ENCODE measurements at places on chromosomes 2 and 18.

GRCh38 chr18:48355276-48356115, 53.7 kb downstream of the ZBTB7C start:
- DNase-seq, result no peak

GRCh38 chr2:53970724-53971602, at the start of gene PSME4:
TSS of gene PSME4 (minus strand) at chr2:53970993. CDS start at chr2:53970784, 209 bp downstream.
- DNase-seq, result peak; percentile 92

GRCh38 chr2:27016801-27017325, 15.9 kb upstream of the TMEM214 start:
- peak; percentile 14 for DNase-seq

- DNase-seq, result no peak
Measured at GRCh38 chr2:104861351-104862057, 7.6 kb downstream of the POU3F3 start.

GRCh38 chr2:152710713-152711112, 6.5 kb downstream of the PRPF40A start:
- DNase-seq, result no peak

DNA sequence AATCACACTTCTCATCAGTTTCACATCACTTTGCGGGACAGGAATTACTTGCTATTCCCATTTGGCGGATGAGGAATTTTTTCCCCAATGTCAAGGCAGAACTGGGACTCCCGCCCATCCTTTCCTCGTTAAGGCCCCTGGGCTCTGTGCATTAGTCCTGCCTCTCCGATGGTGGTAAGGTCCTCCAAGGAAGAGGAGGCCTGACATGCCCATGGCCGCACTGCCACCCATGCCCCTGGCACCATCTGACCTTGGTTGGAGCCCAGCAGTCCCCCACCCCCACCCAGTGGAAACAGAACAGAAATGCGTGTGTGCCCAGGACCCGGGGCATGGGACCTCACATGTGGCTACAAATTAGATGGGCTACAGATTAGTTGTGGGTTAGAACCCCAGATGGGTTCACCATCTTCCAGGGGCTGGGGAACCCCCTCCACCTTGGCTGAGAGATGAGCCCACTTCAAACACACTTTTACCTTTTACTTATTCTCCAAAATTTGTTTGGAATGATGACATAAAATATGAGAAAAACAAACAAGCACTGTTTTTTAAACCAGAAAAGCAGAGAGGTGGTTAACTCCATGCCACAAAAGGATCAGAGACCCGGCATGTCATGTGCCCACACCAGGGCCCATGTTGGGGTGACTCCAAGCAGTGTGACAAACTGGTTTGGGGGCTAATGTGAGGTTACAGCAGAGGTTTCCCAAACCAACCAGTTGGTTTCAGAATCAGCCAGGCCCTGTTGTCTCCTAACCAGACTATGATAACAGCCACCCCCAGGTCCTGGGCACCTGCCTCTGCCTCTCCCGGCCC, 11.0 kb upstream of the DUSP2 start:
- DNase-seq, result no peak

DNA sequence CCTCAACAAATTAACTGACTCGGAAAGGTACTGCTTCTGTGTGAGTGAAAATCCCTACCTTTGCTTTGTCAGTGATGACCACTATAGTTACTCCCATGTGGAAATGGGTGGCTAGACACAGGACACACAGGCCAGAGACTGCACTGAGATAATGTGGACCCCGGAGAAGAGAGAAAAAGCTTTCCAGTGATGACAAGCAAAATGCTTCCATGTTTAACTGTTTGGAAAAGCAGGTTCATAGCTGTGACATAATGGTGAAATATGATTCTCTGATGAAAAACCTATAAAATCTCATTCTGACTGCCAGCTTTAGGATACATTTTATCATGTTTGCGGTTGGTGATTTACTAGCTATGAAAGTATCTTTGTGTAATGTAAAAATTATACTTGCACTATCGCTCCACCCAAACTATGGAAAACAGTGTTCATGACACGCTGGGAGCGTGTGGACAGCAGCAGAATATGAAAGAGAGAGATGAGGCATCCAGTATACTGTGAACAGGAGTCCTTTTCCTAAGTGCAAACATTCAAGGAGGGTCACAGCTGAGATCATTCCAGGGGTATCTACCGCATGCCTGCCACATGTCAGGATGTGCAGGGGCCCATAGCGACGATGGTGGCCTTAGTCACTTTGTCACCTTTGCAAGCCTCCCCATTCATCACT, 782.7 kb upstream of the SOX11 start:
- DNase-seq, result no peak

GRCh38 chr2:68287580-68288441, 31.9 kb downstream of the CNRIP1 start:
- DNase-seq, result no peak

GRCh38 chr2:70080610-70081200, 6.6 kb upstream of the PCBP1 start:
- no peak for DNase-seq

- DNase-seq, result no peak
Measured at GRCh38 chr2:25176541-25177181, 8.3 kb upstream of the POMC start.

- DNase-seq, result no peak
Measured at GRCh38 chr2:128262315-128263253, 56.1 kb downstream of the HS6ST1 start.

DNA sequence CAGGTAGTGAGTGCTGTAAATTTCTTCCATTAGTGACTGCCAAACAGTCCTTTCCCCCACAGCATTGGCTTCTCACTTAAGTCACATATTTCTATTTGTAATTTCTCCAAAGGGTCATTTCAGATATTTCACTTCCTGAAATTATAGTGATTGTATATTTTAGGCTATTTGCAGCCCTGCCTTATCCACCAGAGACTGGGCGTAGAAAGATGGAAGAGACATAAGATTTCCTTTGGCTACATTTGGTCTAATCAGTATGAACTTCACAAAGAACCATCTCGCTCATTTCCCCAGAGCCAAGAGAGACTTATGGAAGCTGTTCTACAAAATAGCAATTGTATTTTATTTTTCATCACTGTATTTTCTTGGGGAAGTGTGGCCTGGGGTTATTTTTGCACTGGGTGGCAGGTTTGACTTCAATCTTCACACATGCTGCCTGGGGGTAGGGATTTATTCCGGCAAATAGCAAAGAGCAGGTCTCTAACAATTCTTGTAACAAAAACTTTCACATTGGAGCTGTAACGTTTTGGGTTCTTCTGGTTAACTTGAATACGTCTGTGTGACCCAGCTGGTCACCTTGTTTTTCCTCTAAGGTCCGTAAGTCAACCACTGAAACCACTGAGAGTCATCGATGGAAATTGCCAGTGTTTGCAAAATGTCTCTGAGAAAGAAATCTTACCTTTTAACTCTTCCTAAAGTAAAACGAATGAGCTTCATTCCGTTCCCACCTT, 170.6 kb upstream of the SERPINE2 start:
- DNase-seq, result no peak

DNA sequence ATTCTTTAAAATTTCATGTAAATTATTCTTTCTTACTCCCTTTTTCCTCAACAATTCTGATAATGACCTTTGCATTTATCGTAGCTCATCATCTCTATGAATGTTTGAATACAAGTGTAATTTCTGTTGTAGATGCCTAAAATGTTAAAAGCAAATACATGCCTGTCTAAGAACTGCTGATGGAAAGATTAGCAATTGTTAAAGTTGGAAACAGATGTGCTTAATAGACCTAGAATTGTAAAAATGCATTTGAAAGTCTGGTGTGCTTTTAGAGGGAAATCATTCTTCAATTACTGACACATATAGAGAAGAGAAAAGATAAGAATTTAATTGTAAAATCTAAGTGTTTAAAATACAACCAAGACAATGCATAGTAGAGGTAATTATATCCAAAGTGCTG, 50.4 kb downstream of the CCDC102B start:
- no peak for DNase-seq

- no peak for DNase-seq
Measured at GRCh38 chr18:22223254-22223964, 54.0 kb downstream of the GATA6 start.

DNA sequence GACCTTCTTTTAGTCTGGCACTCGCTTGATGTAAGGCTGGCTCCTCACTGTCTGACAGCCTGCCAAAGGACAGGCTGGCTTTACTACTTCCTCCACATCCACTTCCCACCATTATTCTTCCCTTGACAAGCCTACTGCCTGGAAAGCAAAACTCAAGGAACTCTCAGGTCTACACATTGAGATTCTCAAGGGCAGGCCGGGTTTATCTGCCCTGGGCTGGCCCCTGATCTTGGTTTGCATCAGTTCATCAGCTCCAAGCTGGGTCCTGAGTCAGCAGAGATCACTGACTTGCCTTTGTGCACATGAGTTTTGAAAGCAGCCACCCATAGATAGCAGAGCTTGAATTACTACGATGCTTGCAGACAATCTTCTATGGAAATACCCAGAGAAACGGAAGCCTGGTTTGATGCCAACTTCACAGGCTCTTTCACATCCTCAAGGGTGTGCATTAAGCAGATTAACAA, 53.9 kb downstream of the KCTD18 start:
- DNase-seq, result no peak

DNA sequence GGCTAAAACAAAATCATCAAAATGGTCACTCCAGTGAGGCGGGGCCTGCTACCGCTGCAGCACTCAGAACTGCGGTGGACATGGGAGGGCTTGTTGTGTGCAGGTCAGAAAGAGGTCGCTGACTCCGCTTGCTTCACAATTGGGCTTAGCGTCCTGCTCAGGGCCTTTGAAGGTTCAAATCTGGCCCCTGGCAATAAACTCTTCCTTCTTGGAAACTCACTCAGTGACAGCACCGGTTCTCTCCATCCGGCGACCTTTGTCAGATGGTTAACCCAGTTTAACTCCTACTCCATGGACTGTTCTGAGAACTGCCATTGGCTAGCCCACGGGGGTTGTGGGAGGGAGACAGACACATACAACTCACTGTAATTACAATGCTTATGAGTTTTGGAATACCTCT, 29.0 kb upstream of the LAPTM4A start:
- no peak for DNase-seq

- DNase-seq, result no peak
Measured at GRCh38 chr18:35117951-35118411, 76.8 kb downstream of the MAPRE2 start.

- no peak for DNase-seq
Measured at GRCh38 chr2:195498176-195498575, 158.8 kb upstream of the SLC39A10 start.

DNA sequence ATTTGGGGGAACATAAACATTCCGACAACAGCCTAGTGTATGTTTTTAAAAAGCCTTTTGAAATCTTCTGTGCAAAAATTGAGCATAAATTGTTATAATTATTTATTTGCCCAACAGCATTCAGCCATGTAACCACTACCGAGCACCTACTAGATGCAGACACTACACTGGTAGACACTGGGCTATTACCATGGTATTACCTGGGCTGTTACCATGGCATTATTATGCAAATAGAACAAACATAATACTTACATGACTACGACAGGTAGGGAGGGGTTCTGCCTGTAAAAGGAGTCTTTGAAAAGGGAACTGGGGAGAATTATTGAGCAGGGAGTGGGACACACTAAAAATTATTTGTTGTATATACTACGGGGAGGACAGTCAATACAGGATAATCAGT, 116.4 kb downstream of the MREG start:
- DNase-seq, result no peak

- no peak for DNase-seq
Measured at GRCh38 chr2:128717758-128718710, 399.4 kb upstream of the HS6ST1 start.

DNA sequence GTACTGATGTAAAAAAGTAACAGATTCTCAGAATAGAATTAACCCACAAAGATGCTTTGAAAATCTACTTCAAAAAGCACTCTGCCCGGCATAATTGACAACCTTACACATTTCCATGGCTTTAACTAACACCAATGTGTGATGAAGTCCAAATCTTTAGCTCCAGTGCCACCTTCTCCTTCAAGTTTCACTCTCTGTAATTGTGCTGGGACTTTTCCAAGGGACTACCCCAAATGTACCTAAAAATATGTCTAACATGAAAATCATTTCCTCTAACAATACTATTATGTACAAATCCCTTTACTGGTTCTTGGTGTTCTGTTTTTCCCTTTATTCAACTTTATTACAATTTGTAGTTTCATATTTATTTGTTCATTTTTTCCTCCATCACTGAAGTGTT, 20.6 kb upstream of the UBE2E3 start:
- DNase-seq, result no peak

GRCh38 chr2:64769392-64770044, 115.8 kb upstream of the SERTAD2 start:
- DNase-seq, result no peak

DNA sequence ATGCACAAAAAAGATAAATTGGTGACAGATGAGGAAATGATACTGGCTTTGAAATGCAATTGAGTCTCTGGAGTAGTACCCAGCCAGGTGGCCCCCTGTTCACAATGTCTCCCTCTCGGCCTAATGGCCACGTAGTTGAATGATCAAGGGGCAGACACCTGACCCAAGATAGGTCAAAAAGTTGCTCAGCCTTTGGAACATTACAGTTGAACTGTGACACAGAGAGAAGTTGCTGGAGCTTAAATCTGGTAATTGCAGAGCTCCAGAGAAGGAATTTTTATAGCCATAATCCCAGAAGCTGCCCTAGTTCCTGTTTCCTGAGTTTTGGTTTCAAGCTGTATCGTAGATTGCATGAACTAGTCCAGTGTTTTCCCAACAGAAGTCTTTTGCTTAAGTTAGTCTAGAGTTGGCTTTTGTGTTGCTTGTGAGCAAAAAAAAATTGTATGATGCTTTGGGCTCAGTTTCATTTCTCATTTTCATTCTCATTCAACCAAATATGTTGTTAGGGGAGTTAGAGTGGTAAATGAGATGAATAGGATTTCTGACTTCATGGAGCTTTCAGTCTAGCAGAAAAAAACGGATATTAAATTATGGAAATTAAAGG, 117.9 kb downstream of the CSRNP3 start:
- no peak for DNase-seq

DNA sequence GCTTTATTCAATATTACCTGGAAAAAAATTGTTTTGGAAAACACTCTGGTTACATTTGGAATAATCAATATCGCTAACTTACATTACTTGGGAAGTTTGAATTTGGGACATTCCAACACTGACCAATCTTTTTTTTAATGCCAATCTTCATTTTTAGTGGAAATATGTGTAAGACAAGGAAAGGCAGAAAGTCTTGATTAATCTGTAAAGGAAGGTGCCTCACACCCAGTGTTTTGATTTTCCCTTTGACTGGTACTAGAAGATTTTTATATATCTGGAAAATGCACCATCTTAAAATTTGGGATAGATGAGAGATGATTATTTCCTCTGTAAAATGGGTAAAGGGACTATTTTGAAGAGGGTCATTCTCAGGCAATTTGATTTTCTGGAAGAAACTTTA, 879.2 kb upstream of the ZEB2 start:
- no peak for DNase-seq

Measured in anterior cingulate cortex (tissue), 58 donors.